Skeletal muscle cell (primary cell): ENCODE measurements at places on chromosomes 7 and 10.

- DNase-seq, result no peak
These were observed 85.2 kb downstream of the SORBS1 start for GRCh38 chr10:95475827-95476468.

DNA sequence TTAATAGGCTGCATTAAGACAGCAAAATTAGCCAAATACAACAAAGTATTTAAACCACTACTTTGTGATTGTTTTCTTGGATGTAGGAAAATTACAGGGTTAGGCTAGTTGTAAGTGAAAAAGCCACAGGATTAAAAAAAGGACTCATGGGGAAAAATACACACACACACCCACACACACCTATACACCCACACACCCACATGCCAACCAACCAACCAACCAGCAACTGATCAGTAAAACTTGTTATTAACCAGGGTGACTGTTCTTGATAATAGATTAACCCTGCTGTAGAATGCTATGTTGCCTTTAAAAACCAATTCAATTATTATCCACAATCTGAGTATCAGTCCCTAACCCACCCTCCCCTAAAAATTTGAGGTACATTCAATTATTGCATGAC lies 49.0 kb downstream of the MTPN start:
- no peak for DNase-seq

GRCh38 chr10:13143766-13144165 lies 17.6 kb upstream of the MCM10 start:
- DNase-seq, result no peak

DNA sequence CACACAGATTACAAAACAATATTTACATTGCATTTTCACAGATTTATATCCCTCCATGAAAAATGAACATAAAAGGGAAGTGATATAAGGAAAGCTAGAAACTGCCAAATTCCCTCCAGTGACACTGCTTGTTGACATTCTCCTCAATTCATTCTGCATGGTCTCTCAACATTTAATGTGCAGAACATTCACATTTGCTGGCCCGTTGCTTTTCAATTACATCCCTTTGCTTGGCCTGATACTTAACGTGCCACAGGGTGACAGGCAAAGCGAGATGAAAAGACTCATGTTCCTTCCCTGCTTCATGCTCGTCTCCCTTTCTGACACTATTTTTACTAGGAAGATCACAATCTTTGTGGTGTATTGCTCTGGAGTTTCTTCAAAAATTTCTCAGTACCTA lies 1019.7 kb upstream of the LRRN3 start:
- DNase-seq, result no peak

GRCh38 chr10:67606572-67606971 lies 89.4 kb downstream of the CTNNA3 start:
- peak; percentile 78 for DNase-seq

DNA sequence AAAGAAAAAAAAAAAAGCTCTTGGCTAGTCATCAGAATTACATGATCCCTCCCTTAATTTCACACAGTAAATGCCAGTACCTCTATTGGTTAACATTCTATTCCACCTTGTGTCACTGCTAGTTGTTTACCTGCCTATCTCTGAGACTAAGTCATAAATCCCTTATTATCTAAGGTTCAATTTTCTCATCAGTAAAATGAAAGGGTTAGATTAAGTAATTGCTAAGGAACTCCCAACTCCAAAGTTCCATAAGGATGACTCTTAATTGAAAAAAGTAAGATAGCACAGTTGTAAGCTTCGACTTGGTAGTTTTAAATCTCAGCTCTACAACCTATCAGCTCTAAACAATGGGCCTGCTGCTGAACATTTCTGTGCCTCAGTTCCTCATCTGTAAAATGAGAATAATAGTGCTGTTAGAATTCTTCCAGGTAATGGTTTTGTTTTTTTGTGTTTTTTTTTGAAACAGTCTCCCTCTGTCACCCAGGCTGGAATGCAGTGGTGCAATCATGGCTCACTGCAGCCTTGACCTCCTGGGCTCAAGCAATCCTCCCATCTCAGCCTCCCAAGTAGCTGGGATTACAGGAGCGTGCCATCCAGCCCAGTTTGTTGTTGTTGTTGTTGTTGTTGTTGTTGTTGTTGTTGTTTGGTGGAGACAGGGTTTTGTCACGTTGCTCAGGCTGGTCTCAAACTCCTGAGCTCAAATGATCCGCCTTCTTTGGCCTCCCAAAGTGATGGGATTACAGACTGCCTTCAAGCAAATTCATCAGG lies 35.6 kb downstream of the SRPK2 start:
- DNase-seq, result no peak

- no peak for DNase-seq
These were observed 8.1 kb downstream of the CYP26A1 start for GRCh38 chr10:93081834-93082233.
